ENCODE measurements at places on chromosomes 7 and 10.

GRCh38 chr7:42972699-42973500 lies 40.7 kb downstream of the MRPL32 start:
- peak; percentile 48 for DNase-seq

- no peak for DNase-seq
These were observed 42.6 kb downstream of the HOXA1 start for GRCh38 chr7:27053153-27053552.

DNA sequence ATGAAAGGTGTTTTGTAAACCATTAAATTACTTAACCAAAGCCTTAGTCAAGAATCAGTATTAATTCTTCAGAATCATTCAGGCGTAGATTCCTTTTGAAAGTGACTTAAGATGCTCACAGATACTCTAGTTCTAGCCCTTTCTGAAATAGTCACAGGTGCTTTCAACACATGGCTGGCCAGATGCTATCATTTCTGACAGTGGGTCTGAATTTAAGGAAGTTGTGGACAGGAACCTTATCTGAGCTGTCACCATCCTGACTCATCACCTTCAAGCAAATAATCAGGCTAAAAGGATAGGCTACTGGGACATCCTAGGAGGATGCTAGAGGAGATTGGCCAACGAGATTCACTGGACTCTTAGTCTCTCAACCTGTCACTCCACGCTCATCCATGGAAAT lies 501.5 kb downstream of the LRMDA start:
- DNase-seq: no peak

GRCh38 chr10:96017191-96017687 lies 26.1 kb upstream of the CCNJ start:
- peak; percentile 69 for DNase-seq

GRCh38 chr10:71284544-71285179 lies 34.4 kb upstream of the SLC29A3 start:
- DNase-seq: no peak

DNA sequence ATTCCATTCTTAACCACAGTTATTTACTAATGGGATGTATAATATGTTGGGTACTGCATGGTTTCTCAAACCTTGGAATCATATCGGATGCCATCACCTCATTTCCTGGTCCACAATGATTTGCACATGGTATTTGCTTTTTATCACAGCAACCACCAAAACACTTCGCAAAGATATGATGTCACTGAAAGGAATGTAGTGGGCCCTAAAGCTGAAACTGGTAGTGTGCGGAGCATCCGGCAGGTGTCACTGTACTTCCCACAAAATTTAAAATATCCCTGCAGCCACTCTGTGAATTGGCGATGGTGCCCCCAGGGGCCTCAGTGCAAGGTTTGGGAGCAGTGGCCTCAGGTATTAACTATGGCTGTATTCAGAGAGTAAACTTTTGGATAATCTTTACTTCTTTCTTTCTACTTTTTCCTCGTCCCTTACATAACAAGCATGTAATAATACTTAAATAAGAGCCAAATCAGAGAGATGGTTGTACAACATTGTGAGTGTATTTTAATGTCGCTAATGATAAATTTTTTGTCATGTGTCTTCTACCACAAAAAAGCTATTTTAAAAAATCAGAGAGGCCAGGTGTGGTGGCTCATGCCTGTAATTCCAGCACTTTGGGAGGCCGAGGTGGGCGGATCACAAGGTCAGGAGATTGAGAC lies 66.2 kb downstream of the FAM241B start:
- peak; percentile 84 for DNase-seq

DNA sequence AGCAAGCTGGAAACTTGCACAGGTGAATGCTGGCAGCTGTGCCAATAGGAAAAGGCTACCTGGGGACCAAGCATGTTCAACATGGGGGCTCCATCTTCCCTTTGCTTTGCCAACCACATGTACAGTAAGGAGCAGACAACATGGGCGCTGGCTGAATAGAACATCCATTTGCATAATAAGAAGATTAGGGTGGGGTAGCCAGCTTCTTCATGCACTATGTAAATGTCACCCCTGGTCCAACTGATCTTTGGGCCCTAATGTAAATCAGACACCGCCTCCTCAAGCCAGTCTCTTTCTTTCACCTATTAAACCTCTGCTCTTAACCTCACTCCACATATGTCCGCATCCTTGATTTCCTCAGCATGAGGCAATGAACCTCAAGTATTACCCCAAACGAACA lies 26.0 kb downstream of the MRPS24 start:
- no peak for DNase-seq

- no peak for DNase-seq
These were observed 11.2 kb downstream of the YKT6 start for GRCh38 chr7:44212018-44212417.

- DNase-seq: peak; percentile 7
These were observed 461.0 kb upstream of the NRG3 start for GRCh38 chr10:81414038-81414437.

GRCh38 chr10:102674566-102674965 lies 30.3 kb downstream of the TRIM8 start:
- DNase-seq: no peak

- no peak for DNase-seq
These were observed 139.3 kb downstream of the LRRC4 start for GRCh38 chr7:127891854-127892438.

DNA sequence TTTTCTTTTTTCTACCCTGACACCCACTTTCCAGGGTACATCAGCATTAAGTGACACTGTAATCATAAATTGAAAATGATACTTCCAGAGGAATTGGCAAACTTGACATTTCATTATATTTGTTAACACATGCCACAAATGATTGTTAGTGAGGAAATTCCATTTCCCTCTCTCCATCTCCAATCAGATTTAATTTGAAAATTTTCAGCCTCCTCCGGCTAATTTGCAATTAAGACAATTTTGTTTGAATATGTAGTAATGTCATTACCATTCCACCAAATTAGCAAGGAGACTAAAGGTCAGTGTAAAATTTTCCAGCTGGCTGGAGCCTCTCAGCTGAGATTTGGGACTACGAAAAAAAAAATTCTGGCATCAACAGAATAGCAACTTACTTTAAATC lies 242.7 kb downstream of the FOXP2 start:
- no peak for DNase-seq

DNA sequence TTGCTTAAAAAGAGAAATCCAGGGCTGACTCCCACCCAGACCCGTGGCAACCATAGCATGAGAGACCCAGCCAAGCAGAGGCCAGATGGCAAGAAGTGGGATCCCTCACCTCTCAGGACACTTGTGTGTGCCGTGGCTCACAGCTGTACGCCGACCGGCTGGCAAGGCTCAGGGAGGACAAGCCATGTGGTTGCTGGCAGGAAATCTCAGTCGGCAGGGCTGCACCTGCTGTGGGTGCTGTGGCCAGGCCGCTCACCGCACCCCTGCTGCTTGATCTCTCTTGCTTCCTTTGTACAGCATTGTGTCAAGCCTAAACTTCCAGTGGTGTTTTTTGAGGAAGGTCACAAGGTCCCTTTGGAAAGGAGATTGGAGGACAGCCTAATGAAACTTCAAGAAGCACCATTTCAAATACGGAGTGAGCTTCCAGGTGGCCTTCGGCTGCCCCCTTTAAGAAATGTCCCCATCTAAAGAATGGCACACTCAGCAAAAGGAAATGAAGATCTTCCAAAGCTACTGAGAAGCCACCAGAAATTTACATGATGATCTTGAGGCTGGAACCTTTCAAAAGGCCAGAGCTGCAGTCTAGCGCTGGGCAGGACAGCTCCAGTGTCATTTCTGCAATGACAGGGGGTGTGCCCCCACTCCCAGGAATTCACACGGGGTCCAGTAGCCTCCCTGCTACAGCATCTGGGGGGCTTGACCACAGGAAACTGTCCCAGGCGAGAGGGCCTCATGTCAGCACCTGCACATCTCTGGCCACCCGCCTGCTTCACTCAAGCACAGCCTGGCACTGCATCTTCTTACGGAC lies 409.0 kb upstream of the MGMT start:
- DNase-seq: no peak
